Gastrocnemius medialis (tissue), 4 donors: ENCODE measurements at places on chromosomes 16 and 17. TPM values are rescaled to one million over a fixed set of nuclear protein-coding genes. Genes with fewer than 3 reads are reported as not detected.

Gene KRT40
- not detected for total RNA-seq

Gene KRT12
- total RNA-seq = not detected

Gene BOLA2B
- total RNA-seq = 114 TPM

Gene SPATA32
- not detected for total RNA-seq

Gene ARHGAP27
- total RNA-seq = 4.2 TPM

Gene HEATR3
- 13.3 TPM for total RNA-seq

Gene PLA2G10
- total RNA-seq = not detected

Gene IL34
- total RNA-seq = 15.0 TPM

Gene CCDC200
- not detected for total RNA-seq

Gene APOBR
- 0.15 TPM for total RNA-seq

Gene DOC2A
- total RNA-seq = not detected

Gene TP53TG3
- total RNA-seq = not detected

Gene SLC26A11
- 3.2 TPM for total RNA-seq

Gene NPTX1
- 0.22 TPM for total RNA-seq

Gene KRT27
- not detected for total RNA-seq

Gene TBX4
- total RNA-seq = not detected

Gene MT4
- total RNA-seq = not detected

Gene C1QTNF1
- 38.6 TPM for total RNA-seq

Gene KRTAP4-16
- total RNA-seq = not detected

Gene CDC6
- not detected for total RNA-seq

Gene SOX15
- total RNA-seq = 1.1 TPM

Gene C17orf67
- total RNA-seq = 0.16 TPM

Gene CCL3
- total RNA-seq = 1.7 TPM

Gene OMG
- total RNA-seq = not detected

Gene MT1H
- not detected for total RNA-seq

Gene SRCAP
- total RNA-seq = 19.4 TPM

Gene BICDL2
- total RNA-seq = not detected

Gene TBX6
- total RNA-seq = 0.88 TPM

Gene MYH13
- total RNA-seq = not detected

Gene KRTAP1-5
- not detected for total RNA-seq

Gene SDF2
- 24.5 TPM for total RNA-seq

Gene KRT9
- total RNA-seq = not detected

Gene TBC1D3L
- 3.6 TPM for total RNA-seq

Gene CEP295NL
- total RNA-seq = not detected

Gene CDH13
- total RNA-seq = 20.2 TPM

Gene MMP15
- total RNA-seq = 8.1 TPM

Gene CLDN6
- not detected for total RNA-seq

Gene C17orf78
- total RNA-seq = not detected

Gene EVI2A
- 2.2 TPM for total RNA-seq

Gene PPP1R1B
- not detected for total RNA-seq

Gene ADAP2
- total RNA-seq = 4.2 TPM

Gene TMC8
- total RNA-seq = 0.65 TPM

Gene ADORA2B
- 1.4 TPM for total RNA-seq

Gene IRF8
- total RNA-seq = 2.9 TPM

Gene FAM171A2
- 0.47 TPM for total RNA-seq

Gene FBXW10B
- 2.7 TPM for total RNA-seq

Gene NOB1
- 27.9 TPM for total RNA-seq

Gene DHX38
- 26.9 TPM for total RNA-seq

Gene KRTAP9-6
- total RNA-seq = not detected

Gene ZNF423
- total RNA-seq = 12.2 TPM

Gene TMEM114
- total RNA-seq = not detected

Gene P2RX5
- total RNA-seq = 52.9 TPM

Gene PGS1
- 30.0 TPM for total RNA-seq

Gene CNTNAP1
- total RNA-seq = 0.41 TPM

Gene CPNE7
- not detected for total RNA-seq
